IMR-90 (cell line): ENCODE measurements at places on chromosomes 2 and 18. TPM values are rescaled to one million over a fixed set of nuclear protein-coding genes. Genes with fewer than 3 reads are reported as not detected.

Gene HNMT
- polyA plus RNA-seq, result 6.3 and 6.4 TPM in 2 replicates

Gene MDH1B
- 0.38 and 0.53 TPM in 2 replicates for polyA plus RNA-seq

DNA sequence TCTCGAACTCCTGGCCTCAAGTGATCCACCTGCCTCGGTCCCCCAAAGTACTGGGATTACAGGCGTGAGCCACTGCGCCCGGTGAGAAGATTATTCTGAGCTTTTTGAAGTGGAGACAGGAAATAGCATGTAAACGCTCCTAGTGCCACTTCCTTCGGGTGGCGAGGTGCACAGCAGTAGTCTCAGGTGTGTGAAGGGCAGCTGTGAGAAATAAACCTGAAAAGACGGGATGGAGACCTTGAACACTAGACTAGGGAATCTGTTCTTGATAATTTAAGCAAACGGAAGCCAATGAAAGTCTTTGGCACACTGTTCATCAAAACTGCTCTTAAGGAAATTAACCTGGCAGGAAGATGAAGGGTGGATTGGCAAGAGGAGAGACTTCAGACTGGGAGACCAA lies 439 bp upstream of the PLEKHH2 start:
- no peak for DNase-seq

- no peak for DNase-seq
Measured at GRCh38 chr2:207896525-207897285, 127.0 kb upstream of the FZD5 start.

DNA sequence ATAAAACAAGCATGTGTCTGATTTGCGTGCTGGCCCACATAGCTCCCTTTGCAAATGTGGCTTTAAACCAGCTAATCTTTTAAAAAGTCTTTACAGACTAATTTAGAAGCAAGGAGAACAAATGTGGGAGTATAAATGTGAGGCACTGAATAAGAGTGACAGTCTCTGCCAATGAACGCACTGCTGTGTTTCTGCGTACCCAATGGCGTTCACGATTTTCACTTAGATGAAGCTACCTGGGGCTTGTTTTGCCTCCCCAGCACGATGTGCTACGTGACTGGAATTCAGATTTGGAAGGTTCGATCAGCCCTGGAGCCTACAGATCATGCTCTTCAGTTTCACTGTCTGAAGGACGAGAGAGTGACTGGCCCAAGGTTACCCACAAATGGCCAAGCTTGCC lies 10.8 kb upstream of the CRACDL start:
- no peak for DNase-seq

DNA sequence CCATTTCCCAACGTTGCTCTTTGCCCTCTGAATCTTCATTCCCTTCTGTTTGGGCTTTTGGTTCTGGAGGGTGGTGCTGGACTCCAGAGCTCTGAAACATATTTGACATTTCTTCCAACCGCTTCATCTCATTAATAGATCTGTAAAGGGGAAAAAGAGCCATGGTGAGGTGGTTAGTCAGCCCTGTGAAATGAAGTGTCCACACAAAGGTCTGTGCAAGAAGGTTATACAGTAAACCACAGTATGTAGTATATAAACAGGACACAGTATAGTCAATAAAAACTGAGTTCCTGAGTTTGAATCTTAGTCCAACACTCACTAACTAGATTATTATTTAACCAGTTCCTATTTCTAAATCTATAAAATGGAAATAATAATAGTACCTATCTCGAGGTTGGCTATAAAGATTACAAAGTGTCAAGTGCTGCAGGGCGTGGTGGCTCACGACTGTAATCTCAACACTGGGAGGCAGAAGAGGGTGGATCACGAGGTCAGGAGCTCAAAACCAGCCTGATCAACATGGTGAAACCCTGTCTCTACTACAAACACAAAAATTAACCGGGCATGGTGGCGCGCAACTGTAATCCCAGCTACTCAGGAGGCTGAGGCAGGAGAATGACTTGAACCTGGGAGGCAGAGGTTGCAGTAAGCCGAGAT lies 13.1 kb downstream of the STARD7 start:
- peak; percentile 92 for DNase-seq

- no peak for DNase-seq
Measured at GRCh38 chr2:65291216-65292105, 63.8 kb downstream of the ACTR2 start.

Gene CCDC178
- not detected in 2 replicates for polyA plus RNA-seq

GRCh38 chr2:57880967-57881366 lies 165.6 kb upstream of the VRK2 start:
- DNase-seq, result no peak

DNA sequence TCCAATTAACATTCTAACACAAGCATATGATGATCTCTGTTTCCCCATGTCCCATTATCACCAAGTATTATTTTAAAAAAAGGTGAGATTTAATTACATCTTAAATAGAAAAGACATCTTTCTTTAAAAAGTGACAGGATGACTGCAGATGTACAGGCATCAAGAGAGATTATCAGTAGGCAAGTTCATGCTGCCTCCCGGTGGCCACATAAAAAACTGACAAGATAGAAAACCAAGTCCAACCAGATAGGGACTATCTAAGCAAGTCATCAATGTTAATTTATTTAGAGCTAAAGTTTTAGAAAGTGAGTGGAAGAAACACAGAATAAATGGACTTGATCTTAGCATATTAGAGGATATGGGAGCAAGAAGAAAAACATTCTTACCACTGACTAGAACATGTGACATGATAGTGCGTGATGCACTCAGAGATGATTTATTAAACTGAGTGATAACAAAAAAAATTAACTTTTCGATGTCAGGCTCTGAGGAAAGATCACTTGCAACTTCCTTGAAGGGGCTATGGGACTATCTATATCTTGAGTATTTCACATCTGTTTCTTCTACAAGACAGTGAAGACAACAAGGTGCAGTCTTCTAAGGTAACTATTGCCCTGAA lies 5.4 kb upstream of the TDRD15 start:
- DNase-seq, result peak; percentile 14

DNA sequence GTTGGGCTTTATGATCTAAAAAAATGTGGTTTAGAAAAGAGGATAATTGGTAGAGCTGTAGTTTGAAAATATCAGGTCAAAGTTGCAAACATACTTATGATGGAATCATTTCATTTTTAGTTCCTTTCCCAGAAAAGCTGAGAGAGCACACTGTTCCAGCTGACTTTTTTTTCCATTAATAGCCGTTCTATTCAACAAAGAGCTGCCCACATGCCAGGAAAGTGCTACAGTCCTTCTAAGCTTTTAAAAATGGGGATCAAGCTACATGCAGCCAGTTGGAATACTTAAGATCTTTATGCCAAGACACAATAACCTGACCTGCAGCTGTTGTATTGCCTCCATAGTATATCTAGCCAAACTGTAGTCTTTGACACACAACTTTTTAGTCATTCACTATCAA lies 111.5 kb downstream of the GALNT3 start:
- DNase-seq, result no peak

Gene DIS3L2
- polyA plus RNA-seq, result 14.7 and 15.8 TPM in 2 replicates

Gene INPP5D
- polyA plus RNA-seq, result 0.09 and 0.29 TPM in 2 replicates

Gene FSIP2
- polyA plus RNA-seq, result 0.02 TPM in 1 of 2 replicates, not detected in the other

DNA sequence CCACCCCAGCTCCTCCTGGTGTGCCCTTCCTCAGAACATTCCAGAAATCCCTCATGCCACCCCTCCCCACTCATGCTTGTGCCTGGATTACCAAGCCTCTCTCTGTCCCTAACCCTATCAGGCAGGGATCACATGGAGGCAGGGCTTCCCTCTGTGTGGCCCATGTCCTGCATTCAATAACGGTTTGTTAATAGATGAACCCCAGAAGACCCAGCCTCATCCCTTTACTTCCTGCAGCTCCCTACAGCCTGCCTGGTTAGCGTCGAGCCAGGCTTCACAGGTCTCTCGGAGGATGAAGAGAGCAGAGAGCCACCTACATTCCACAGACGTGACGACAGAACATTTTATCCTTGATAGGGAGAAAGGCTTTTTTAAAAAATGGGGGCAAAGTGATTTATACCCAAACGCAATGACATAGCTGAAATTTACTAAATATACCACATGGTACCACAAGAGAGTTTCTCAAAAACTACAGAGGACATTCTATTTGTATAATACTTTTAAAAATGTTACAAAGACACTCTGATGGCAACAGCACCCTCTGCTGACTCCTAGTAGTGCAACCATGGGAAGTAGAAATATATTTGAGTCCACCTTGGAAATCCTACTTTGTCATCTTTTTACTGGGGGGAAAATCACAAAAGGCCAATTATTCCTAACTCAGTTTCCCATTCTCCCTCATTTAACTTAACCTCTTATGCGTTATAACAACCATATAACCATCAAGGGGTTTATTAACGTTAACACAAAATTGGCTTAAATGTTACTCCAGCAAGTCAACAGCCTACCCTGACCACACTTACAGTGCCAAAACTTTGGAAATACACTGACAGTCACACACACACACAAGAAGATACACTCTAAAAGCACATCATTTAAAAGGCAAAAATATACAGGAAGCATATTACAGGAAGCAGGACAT lies 30.7 kb downstream of the FBXO15 start:
- DNase-seq, result peak; percentile 65

GRCh38 chr2:145524836-145525235 lies 1004.9 kb upstream of the ZEB2 start:
- DNase-seq, result peak; percentile 17

DNA sequence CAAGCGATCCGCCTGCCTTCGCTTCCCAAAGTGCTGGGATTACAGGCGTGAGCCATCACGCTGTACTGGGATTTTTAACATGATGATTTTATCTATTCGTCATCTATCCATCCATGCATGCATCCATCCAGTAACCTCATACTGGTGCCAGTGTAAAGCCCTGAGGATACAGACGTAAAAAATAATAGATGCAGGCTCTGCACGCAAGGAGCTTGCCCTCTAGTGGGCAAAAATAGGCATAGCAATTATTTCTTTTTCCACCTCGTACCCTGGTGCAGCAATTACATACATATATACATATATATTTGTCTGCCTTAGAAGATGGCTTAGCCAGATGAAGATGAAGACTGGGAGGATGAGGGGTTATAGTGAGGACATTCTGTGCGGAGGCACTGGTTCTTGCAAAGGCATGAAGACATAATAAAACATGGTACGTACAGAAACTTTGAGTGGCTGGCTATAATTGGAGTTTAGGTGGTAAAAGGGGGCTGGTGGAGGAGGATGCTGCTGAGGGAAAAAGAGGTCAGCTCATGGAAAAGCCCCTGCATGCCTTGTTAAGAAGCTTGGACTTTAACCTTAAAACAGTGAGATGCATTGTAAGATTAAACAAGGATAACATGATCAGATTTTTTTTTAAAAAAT lies 19.6 kb upstream of the RPIA start:
- peak; percentile 70 for DNase-seq

Gene TMEM200C
- polyA plus RNA-seq, result 2.5 and 3.5 TPM in 2 replicates

DNA sequence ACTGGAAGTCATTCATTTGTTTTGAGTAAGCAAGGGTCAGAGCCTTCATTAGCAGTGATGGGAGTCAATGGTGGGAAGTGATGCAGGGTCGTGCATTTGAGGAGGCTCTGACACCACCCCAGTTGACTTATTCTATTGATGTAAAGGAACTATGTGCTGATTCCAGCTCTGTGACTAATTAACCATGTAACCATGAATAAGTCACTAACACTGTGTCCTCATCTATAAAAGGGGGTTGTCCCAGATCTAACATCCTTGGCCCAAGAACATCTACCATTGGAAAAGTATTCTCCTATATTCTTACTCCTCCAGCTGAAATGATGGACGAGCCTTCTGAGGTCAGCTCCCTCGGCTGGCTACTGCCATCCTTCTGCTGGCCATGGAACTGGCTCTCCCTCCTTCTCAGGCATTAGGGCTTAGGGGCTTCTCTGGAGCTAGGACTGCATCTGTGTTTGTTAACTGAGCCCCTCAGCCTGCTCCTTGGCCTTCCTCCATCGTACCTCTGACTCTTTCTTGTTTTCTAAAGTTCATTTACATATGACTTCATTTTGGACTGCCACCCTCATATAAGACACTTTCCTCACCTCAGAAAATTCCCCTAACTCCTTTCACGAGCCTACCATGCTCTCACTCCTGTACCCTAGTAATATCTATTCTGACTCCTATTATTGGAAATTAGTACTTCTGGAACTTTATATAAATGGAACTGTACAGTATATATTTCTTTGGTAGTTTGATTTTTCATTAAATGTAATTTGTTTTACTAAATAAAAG lies 115.5 kb downstream of the KCTD1 start:
- DNase-seq, result no peak

Gene CCDC88A
- polyA plus RNA-seq, result 13.0 and 15.6 TPM in 2 replicates

DNA sequence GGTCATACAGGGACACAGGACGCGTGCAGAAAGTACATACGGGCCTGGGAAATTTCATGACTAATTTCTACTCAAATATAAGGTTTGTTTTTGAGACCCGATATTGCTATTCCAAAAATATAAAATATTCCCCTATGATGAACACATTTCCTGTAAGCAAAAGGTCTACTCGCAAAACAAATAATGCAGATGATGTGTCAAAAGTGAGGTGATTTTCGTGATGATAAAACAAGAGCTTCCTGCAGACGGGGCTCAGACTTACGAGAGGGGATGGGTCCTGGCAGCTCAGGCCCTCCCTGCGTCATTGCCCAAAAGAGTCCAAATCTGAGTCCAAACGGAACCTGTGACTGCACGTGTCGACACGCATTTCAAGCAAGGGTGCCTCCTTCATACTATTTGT lies 62.7 kb downstream of the MBP start:
- DNase-seq, result no peak

Gene UNC80
- polyA plus RNA-seq, result not detected in 2 replicates

DNA sequence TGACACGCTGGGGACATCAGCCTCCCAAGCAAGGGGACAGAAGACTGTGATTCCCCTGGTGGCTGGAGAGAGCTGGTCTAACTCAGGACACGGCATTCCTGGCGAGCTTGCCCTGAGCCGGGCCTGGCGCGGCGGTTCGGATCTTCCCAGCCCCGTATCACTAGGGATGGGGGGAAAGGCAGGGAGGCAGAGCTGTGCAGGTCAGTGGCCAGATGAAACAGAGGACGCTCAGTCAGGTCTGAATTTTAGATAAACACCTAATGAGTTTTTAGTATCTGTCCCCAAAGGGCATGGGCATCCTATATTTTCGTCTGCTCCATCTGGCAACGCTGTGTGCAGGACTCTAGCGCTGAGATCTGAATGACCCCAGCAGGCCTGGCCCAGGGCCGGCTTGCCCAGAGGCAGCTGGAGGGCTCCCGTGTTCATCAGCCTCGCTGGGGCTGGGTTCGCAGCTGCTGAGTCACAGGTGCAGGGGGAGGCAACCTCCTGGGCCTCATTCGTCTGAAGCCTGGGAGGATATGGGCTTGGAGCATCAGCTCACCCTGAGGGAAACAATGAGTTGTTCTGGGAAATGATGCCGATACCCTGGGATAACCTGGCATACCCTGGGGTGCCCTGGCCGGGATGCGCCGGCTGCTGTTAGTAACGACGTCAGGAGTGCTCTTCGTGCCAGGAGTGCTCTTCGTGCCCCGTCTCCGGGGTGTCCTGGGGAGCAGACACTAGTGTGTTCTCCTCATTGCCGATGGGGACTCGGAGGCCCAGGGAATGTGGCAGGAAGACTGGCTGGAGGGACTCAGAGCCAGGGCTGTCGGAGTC lies 48.1 kb upstream of the HPCAL1 start:
- DNase-seq, result peak; percentile 30

DNA sequence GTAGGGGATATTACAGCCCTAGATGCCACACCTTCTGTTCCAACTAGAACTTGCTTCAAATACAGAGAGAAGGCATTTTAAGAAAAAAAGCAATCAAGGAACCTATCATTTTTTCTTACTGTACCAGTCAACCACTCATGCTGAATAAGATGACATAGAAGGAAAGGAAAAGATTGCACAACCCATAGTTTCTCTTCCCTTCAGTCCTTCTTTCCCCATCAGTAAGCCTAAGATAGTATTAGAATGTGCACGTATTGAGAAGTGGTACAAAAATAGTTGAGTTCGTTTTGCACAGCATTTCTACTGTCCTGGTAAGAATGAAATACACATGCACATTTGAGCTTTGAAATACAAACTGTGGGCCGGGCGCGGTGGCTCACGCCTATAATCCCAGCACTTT lies 27.0 kb upstream of the HK2 start:
- DNase-seq, result no peak

GRCh38 chr2:142741764-142742269 lies 135.6 kb upstream of the KYNU start:
- peak; percentile 22 for DNase-seq
